ENCODE measurements at places on chromosomes 4 and X.

DNA sequence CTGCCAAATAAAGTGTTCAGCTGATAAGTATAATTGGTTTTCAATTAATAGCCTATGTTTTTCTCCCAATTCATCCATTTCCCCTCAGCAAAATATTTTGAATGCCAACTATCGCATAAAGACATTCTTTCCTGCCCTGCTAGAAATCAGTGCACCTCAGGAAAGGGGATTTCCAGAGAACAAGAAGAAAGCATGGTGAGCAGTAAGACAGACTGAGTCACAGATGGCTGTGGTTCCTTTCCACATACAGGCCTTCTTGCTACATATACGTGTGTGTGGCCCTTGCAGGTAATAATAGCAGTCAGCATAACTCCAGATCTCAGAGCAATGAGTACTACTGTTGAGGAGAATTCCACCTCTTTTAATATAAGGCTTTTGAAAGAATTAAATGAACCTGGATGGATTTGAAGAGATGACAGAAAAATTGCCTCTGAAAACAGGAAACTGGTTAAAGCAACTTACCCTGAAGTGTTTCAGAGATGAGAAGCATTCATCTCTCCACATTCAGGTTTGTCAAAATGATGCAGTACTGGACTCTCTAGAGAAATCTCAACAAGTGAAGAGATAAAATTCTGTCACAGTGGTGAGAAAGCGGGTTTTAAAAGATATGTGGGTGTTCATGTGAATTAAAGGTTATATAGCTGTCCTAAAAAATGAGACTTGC is 13.6 kb downstream of the GASK1B start:
- no peak for DNase-seq

- no peak for DNase-seq
Observed at GRCh38 chr4:105327222-105327621, 146.6 kb downstream of the PPA2 start.

DNA sequence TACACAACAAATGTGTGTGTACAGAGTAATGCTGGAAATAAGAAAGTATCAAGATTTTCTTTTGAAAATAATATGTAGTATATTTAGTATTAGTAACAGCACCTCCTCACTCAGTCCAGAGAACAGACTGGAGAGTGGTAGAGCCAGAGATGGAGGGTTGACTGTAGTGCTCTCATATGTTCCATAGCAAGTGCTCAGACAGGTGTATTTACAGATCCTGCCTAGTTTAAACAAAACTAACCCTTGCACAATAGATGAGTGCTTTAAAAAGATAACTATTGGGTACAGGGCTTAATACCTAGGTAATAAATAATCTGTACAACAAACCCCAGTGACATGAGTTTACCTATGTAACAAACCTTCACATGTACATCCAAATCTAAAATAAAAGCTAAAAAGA is 381.0 kb upstream of the EMCN start:
- DNase-seq = no peak

DNA sequence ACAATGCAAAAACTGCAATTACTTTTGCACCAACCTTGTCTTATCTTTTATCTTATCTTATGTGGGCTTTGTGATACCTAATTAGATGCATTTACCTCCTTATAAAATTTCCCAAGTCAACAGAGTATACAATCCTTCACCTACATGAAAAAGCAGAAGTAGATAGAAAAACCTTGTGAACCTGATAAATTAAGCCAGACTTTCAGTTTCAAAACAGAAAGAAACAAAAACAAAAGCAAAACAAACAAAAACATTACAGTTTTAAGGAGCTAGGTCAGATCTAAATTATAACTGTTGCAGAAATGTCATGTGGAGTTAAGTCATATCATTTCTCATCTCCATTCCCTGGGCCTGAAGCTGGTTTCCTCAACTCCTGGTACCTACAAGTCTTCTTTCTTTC is 24.9 kb upstream of the CXXC4 start:
- no peak for DNase-seq
